ENCODE measurements at places on chromosomes 12 and 14. TPM values are rescaled to one million over a fixed set of nuclear protein-coding genes. Genes with fewer than 3 reads are reported as not detected.

DNA sequence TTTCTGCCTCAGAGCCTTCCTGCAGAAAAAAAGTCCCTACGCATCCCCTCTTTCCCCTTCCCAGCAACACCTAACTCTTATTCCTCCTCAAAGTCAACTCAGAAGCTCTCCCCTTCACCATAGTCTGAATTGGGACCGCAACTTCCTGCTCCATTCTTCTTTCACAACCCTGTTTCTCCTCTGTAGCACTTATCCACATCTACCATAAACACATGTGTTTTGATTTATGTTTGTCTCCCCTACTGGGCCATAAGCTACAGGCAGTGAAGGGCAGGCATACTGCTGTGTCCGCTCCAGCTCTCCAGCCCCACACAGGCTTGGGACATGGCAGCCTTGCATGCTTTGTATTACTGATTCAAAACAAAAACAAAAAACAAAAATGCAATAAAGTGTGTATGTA is 5.9 kb downstream of the SDR9C7 start:
- DNase-seq, result no peak
- no peak overlapping the region for H3K4me3 ChIP-seq
- no peaks in the 10 kb centered on the region for H3K27me3 ChIP-seq
- no peak overlapping the region for H3K27ac ChIP-seq

- no peaks in the 10 kb centered on the region for H3K36me3 ChIP-seq
- H3K4me3 ChIP-seq, result peak within 1 kb of the TSS; percentile 56
- peak within 1 kb of the TSS; percentile 18 for H3K27ac ChIP-seq
- peaks cover 46% of the 10 kb centered on the region for H3K27me3 ChIP-seq
These were observed at the start of gene DEGS2 for GRCh38 chr14:100159094-100159864. Gene DEGS2 (minus strand): TSS chr14:100159645. CDS start chr14:100159587, 58 bp downstream.

RFX4 gene
- not detected for total RNA-seq

MAP1LC3B2 gene
- total RNA-seq, result 2.2 TPM

- H3K4me1 ChIP-seq, result peaks cover 65% of the 10 kb centered on the region
- no peak overlapping the region for H3K4me3 ChIP-seq
- H3K27me3 ChIP-seq, result no peaks in the 10 kb centered on the region
- DNase-seq, result peak; percentile 91
- H3K27ac ChIP-seq, result no peak overlapping the region
These were observed 57.2 kb upstream of the RIN3 start for GRCh38 chr14:92456215-92457015.

- peaks cover 8% of the 10 kb centered on the region for H3K27me3 ChIP-seq
- H3K36me3 ChIP-seq, result no peaks in the 10 kb centered on the region
- no peak overlapping the region for H3K27ac ChIP-seq
- H3K4me1 ChIP-seq, result no peaks in the 10 kb centered on the region
- no peak for DNase-seq
These were observed 14.3 kb downstream of the B4GALNT3 start for GRCh38 chr12:473863-474577.

DNA sequence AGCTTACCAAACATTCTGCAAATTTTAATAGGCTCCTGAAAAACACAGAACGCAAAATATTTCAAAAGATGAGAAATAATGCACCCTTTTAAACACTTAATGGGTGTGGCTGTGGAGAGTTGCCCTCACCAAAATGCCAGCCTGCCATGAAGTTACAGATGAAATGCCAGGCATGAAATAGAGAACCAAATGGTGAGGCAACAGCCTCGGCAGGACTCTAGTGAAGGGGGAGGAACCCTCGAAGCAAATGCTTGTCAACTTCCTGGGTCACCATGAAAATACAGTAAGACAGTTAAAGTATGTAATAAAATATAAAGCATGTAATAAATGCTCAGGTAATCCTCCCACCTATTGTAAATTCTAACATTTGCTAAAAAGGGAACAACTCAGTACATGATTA is 24.1 kb downstream of the DUSP16 start:
- no peaks in the 10 kb centered on the region for H3K36me3 ChIP-seq
- no peaks in the 10 kb centered on the region for H3K27me3 ChIP-seq
- H3K4me3 ChIP-seq, result no peak overlapping the region
- no peak for DNase-seq
- peak overlapping the region; percentile 20 for H3K27ac ChIP-seq

DNA sequence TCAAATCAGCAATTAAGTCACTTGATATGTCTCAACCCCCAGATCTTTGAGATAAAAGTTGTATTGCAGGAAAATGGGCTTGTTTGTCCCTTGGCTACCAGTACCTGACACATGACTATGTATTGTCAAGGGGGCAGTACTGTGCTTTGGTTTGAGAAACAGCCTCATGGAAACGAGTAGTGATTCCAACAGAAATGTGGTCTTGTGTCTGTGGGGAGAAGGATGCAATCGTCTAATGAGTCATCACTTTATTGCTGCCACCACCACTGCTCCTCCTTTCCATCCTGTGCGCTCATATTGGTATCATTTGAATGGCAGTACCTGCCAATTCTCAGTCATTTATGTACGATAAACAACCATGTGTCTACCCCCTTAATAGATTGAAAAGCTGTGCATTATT is 72.8 kb upstream of the ARHGAP5 start:
- H3K27ac ChIP-seq, result no peak overlapping the region
- H3K36me3 ChIP-seq, result no peaks in the 10 kb centered on the region
